ENCODE measurements at places on chromosomes 5 and 9. TPM values are rescaled to one million over a fixed set of nuclear protein-coding genes. Genes with fewer than 3 reads are reported as not detected.

- no peaks in the 10 kb centered on the region for H3K27me3 ChIP-seq
- H3K4me3 ChIP-seq, result no peak overlapping the region
- H3K4me1 ChIP-seq, result peaks cover 7% of the 10 kb centered on the region
Observed at GRCh38 chr9:33436445-33436844, 10.9 kb downstream of the AQP3 start.

DNA sequence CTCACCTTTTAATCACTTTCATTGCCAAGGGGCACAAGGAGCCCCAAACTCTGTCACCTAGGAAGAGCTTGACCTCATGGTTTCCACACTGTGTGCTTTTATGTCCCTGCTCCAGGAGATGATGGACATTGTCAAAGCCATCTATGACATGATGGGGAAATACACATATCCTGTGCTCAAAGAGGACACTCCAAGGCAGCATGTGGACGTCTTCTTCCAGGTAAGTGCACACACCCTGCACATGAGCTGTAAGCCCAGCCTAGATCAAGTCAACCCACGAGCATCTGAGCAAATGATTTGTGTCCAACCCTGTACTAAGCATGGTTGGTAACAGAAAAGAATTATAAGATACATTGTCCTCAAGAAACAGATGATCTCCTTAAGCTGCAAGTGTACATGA, 50.8 kb upstream of the GABRP start:
- no peaks in the 10 kb centered on the region for H3K36me3 ChIP-seq
- peaks cover 6% of the 10 kb centered on the region for H3K27me3 ChIP-seq
- H3K27ac ChIP-seq, result no peak overlapping the region
- DNase-seq, result no peak

Gene FIBCD1
- not detected for total RNA-seq

- no peak overlapping the region for H3K27ac ChIP-seq
- DNase-seq, result no peak
- no peaks in the 10 kb centered on the region for H3K36me3 ChIP-seq
- no peaks in the 10 kb centered on the region for H3K4me1 ChIP-seq
Observed at GRCh38 chr5:127615916-127616315, 33.0 kb upstream of the CTXN3 start.

DNA sequence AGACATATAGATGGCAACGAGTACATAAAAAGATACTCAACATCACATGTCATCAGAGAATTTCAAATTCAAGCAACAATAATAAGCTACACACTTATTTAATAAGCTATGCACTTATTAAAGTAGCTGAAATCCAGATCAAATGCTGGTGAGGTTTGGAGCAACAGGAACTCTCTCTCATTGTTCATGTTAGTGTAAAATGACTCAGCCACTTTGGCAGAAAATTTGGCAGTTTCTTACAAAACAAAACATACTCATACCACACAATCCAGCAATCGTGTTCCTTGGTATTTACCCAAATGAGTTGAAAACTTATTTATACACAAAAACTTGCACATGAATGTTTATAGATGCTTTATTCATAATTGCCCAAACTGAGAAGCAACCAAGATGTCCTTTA, 131.5 kb upstream of the NFIL3 start:
- no peaks in the 10 kb centered on the region for H3K4me1 ChIP-seq
- DNase-seq, result no peak
- H3K27me3 ChIP-seq, result peaks cover 13% of the 10 kb centered on the region
- no peak overlapping the region for H3K4me3 ChIP-seq

Gene BOD1
- total RNA-seq, result 31.7 TPM

DNA sequence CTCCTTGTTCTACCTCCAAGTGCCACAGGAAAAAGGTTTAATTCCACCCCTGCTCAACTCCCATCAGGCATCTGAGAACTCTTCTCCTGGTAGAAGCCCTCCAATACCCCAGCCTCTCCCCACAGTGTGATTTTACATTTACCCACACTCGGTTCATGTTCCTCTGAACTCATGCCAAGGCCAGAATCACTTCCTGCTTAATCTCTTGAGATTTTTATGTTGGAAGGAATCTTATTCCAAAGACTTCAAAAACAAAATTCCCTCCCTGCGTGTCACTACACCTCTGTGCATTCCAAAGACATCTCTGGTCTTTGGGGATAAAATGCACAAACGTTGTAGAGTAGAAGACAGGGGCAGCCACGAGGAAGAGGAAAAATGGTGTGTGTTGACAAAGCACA, 186.8 kb downstream of the ACTL7B start:
- no peak overlapping the region for H3K27ac ChIP-seq
- no peaks in the 10 kb centered on the region for H3K36me3 ChIP-seq
- no peaks in the 10 kb centered on the region for H3K4me1 ChIP-seq

Gene GKAP1
- 3.3 TPM for total RNA-seq

All from activated CD4-positive, alpha-beta T cell treated with anti-CD3 and anti-CD28 coated beads for 36 hours (primary cell).